ENCODE measurements at places on chromosomes 6 and 20.

GRCh38 chr20:24582373-24583168, 113.1 kb downstream of the SYNDIG1 start:
- DNase-seq: no peak

GRCh38 chr6:36759148-36759759, 61.6 kb downstream of the RAB44 start:
- peak; percentile 76 for DNase-seq

DNA sequence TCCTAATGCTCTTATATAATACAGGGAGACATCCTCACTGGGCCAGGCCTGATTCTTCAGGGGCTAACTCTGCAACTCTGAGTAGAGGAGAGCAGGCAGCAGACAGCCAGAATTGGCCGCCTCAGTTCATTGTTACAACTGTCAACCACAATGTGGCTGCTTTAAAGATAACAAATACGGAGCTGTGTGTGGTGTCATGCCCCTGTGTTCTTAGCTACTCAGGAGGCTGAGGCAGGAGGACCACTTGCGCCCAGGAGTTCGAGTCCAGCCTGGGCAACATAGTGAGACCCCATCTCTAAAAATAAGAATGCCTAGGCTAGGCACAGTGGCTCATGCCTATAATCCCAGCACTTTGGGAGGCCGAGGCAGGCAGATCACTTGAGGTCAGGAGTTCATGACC, 34.3 kb downstream of the CEP250 start:
- DNase-seq: no peak

DNA sequence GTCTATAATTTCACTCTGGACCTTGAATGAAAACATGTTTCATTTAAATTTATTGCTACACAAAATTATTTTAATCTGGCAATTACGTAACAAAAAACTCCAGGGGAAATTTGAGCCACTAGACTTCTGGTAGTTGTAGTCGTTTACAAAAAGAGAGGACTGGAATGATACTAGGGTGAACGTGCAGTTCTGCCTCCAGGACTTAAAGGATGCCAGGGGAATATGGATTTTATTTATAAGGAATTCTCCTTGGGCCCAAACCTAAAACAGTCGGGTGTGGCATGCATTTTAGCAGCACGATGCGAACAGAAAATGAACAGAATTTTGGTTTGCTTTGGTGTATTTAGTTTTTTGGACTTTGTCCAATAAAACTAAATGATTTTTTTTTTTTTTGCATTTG, 76.9 kb downstream of the PRL start:
- no peak for DNase-seq

- peak; percentile 98 for DNase-seq
These were observed 24.2 kb downstream of the NQO2 start for GRCh38 chr6:3023663-3024483.

GRCh38 chr6:45946352-45946751, 69.3 kb downstream of the CLIC5 start:
- no peak for DNase-seq

DNA sequence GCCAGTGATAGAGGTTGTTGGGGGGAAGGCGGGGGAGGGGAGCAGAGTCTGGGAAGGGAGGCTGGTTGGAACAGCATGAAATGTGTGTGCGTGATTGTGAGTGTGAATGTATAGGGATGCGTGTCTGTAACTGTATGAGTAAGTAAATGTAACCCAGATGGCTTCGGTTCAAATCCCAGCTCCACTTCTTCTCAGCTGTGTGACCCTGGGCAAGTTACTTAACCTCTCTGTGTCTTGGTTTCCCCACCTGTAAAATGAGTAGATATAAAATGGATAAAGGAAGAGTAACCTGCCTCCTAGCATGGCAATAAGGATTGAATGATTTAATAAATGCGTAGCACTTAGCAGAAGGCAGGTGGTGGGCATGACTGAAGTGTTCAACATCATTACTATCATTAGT, 24.1 kb downstream of the MAFB start:
- DNase-seq: no peak

DNA sequence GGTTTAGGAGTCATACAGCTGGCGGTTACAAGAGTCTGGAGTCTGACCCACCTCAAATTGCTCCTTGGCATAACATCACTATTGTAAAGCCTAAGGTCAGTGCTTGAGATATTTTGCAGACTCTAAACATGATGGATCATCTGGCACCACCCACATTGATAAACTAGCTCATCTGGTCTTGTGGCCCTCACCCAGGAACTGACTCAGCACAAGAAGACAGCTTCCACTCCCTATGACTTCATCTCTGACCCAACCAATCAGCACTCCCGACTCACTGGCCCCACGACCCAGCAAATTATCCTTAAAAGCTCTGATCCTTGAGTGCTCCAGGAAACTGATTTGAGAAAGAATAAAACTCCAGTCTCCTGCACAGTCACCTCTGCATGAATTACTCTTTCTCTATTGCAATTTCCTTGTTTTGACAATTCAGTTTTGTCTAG, 115.9 kb downstream of the CD24 start:
- DNase-seq: no peak

- peak; percentile 43 for DNase-seq
These were observed 34.7 kb upstream of the TBXT start for GRCh38 chr6:166202321-166202733.

DNA sequence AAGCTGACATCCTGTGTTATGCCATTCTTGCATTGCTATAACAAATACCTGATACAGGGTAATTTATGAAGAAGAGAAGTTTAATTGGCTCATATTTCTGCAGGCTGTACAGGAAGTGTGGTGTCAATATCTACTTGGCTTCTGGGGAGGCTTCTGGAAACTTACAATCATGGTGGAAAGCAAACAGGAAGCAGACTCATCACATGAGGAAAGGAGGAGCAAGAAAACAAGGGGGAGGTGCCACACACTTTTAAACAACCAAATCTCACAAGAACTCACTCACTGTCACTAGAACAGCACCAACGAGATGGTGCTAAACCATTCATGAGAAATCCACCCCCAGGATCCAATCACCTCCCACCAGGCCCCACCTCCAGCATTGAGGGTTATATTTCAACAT, 143.1 kb upstream of the GGTLC1 start:
- no peak for DNase-seq

DNA sequence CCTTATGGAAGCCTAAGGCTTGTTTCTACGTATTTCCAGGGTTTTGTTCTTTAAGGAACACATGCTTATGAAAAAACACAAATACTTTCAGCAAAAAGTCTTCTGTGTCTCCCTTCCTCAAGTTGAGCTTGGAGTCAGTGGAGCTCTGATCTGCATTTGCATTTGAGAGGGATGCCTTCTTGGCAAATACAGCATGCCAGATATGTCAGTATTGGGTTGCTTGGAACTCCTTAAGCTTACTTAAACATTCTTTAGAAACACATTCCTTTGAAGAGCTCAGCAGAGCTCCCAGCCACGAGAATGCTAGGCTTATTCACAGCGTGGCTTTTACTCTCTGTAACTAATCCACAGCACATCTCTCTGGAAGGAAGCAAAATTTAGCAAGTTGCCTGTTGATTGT, 68.3 kb downstream of the ANKRD6 start:
- DNase-seq: no peak

- no peak for DNase-seq
These were observed 232.6 kb downstream of the PLCB1 start for GRCh38 chr20:8364734-8365078.

DNA sequence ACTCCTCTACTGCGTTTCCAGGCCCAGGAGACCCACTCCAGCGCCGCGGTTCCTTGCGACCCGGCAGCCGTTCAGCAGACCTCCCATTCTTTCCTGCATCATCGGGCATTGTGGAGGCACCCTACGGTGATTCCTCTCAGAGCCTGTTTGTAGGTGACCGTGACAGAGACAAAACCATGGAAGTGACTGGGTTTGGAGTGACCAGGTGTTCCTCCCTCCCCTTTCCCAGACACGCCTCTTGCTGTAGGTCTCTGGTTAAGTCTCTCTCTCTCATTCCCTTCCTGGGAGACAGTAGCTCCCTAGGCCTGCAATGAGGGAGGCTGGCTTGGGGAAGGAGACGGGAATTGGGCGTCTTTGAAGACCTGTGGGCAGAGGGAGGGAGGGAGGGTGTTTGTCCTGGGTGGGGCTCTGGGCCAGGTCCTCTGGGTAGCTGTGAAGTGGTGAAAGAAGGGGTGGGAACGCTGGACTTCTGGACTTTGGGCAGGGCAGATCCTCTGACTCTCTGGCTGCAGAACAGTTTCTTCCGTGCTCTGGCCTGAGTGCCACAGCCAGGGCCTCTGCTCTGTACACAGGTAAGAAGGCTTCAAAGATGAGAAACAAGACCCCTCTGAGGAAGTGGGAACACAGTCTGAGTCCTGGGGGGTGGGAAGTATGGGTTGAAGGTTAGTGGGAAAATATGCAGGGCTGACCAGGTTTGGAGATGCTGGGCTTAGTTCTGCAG, 763 bp downstream of the KLC4 start:
- DNase-seq: no peak

- no peak for DNase-seq
These were observed 376.8 kb upstream of the RUNX2 start for GRCh38 chr6:44951253-44951747.

DNA sequence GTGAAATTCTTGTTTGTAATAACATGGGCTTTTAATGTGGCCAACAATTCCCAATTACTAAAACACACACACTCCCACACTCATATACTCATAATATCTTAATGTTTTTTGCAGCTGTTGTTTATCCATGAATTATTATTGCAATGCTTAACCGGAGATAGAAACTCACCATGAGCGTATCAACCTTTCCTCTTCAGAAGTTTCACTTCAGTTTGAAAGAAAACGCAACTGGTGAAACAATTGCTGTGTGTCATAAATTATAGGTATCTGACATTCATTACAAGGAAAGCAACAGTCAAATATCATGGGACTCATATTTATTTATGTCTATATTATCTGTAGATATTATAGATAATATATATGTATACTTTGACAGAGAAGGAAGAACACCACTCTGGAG, 104.1 kb downstream of the HDGFL1 start:
- DNase-seq: no peak

GRCh38 chr20:18252597-18253451, 35.5 kb upstream of the ZNF133 start:
- no peak for DNase-seq

DNA sequence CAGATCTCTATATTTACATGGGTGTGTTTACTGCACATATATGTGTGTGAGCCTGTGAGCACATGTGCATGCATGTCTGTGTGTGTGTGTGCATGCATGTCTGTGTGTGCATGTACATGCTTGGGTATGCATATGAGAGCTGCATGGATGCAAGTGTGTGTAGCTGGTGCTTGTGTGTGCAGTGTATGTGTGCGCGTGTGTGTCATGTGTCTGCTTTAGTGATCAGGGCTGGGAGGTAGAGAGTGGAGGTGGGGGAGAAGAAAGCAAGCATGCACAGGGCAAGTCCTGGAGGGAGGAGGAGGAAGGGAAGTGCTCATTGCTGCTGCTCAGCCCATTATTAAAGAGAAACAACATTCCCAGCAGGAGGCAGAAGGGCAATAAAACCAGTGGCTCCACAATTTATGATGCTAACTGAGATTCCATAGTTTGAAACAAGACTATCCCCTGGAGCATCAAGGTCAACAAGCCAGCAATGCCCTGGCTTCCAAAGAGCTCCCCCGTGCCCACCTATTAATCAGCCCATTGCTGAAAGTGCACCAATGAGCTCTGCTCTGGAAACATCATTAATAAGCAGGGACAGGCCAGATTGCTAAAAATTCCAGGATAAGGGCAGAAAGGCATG, 414.0 kb downstream of the MAFB start:
- no peak for DNase-seq

DNA sequence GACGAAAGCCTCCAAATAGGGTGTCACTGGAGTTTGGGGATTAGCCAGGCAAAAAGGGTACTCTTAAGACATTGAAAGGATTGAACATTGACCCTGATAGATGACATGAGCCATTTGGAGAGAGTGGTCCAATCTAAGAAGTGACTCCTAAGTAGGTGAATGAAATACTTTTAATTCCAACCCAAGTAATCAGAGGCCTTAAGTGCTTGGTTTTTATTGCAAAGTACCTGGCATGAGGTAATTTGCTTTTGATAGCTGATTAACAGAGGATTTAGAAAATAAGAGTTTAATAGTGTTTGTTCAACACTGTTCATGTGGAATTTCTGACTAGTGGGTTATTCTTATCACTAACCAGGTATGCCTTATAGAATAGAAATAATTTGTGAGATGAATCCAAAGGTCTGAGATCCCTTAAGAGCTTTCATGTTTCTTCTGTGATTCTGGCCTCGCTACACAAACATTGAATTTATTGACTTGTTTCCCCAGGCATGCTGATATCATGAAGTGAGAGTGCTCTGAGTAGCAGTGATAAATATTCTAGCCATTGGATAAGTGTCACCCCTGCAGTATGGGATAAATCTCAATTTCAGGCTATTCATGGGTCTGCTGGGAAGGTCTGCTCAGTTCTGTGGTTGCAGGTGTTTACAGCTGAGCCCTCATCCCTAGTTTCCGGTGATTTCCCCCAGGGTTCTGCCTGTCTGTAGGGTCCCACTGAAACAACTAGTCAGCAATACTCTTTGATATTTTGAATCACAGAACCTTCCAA, 6.5 kb downstream of the NCOA7 start:
- DNase-seq: no peak

DNA sequence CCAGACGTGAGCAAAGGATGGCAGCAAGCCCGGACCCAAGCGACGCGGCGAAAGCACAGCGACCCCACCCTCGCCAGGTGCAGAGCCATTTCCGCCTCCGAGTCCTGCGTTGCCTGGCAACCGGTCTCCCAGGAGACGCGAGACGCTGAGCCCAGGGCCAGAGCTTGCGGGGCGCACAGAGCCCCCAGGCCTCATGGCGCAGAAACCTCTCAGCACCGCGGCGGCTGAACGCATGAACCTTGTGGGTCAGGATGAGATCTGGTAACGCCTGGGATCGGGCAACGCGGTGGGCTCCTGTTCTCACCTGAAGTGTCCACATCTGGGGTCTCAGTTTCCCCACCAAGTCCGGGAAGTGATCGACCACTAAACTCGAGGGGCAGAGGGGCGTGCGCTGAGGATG, 77.7 kb downstream of the ANKRD60 start:
- DNase-seq: no peak

GRCh38 chr6:74705451-74705850, 500.4 kb downstream of the COL12A1 start:
- no peak for DNase-seq

GRCh38 chr6:33898771-33899170, 95.0 kb upstream of the MLN start:
- no peak for DNase-seq

DNA sequence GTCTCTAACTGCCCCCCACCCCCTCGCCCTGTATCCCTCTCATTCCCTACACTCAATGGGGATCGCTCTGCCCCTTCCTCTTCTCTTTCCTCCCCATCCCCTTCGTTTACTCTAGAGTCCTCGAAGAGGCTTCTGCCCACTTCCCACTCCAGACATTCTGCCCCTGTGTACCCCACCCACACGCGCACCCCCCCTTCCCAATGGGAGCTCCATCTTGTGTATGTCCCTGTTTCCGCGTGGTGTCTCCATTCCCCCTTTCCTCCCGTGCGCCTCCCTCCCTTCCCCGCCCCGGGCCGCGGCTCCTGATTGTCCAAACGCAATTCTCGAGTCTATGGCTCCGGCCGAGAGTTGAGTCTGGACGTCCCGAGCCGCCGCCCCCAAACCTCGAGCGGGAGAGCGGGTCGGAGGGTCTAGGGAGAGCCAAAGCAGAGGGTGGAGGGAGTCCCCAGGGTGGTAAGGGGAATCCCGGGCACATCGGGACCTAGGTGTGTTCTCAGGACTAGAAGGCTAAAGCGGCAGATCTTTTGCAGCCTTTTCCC, 679 bp upstream of the RING1 start:
- peak; percentile 30 for DNase-seq

Data from inflammatory macrophage treated with lipopolysaccharide for 4 hours (primary cell).